ENCODE measurements at places on chromosomes 4 and X.

GRCh38 chr4:146640021-146640464, 1.4 kb downstream of the POU4F2 start:
- DNase-seq, result no peak

- no peak for DNase-seq
Measured at GRCh38 chrX:118928151-118928550, 46.3 kb upstream of the LONRF3 start.

- DNase-seq, result no peak
Measured at GRCh38 chr4:54496412-54496811, 161.3 kb upstream of the KIT start.

DNA sequence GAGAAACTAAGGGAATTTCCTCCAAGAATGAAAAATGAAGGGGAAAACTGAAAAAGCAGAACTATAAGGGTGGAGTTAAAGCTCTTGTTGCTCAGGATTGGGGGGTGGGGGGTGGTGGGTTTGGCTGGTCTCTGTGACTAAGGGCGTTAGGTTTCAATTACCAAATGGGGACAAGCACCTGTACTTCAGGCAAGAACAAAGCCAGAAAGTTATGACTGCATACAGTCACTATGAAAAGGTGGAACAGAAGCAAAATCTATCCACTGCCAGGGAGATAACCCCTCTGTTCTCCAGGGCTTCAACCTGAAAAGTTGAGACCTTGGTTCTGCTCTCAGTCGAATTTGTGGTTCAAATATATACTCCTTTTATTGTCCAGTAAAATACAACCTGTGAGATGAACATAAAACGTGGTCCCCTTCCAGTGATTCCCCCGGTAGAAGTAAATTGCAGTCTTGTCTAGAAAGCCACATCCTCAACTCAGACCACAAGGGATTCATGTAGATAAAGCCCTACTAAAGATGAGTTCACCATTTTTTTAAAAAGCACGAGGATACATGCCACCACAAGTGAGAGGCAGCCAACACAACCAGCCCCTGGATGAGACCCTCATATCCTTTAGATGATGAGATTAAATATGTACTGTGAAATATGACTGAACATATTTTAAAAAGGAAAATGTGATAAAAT, 257.1 kb upstream of the RPS6KA3 start:
- no peak for DNase-seq

- DNase-seq, result no peak
Measured at GRCh38 chr4:115042496-115042895, 70.9 kb downstream of the NDST4 start.

DNA sequence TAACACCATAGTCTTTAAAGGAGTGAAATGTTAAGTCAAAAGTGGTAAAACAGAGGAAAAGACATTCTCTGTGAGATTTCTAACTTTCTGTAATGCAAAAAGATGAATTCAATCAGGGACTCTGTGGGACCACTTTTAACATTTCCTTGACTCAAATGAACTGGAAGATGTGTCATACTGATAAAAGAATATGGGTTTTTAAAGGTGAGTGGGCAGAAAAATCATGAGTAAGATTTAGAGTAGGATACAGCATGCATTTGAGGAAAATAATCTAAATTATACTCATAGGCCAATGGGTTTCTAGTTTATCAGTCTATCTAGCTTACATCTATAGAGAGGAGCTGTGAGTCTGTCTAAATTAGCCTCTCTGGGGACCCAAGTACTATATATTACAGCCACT, 11.0 kb upstream of the TEX13C start:
- no peak for DNase-seq

- DNase-seq, result no peak
Measured at GRCh38 chrX:139382529-139382928, 148.0 kb upstream of the F9 start.

DNA sequence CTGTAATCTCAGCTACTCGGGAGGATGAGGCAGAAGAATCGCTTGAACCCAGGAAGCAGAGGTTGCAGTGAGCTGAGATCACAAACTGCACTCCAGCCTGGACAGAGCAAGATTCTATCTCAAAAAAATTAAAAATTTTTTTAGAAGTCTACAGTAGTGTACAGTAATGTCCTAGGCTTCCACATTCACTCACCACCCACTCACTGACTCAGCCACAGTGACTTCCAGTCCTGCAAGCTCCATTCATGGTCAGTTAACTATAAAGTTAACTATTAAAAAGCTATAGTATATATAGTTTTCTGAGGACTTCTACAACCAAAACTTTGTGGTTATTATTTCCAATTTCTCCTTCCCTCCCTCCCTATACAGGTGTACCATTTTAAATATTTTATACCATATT, 34.7 kb upstream of the NEUROG2 start:
- no peak for DNase-seq

GRCh38 chrX:23662853-23663252, 4.4 kb upstream of the PRDX4 start:
- DNase-seq, result no peak

GRCh38 chrX:44451056-44451455, 91.6 kb downstream of the FUNDC1 start:
- no peak for DNase-seq

- DNase-seq, result no peak
Measured at GRCh38 chr4:118799231-118799942, 36.5 kb downstream of the SEC24D start.

- DNase-seq, result no peak
Measured at GRCh38 chr4:1285790-1286553, 3.7 kb upstream of the MAEA start.

DNA sequence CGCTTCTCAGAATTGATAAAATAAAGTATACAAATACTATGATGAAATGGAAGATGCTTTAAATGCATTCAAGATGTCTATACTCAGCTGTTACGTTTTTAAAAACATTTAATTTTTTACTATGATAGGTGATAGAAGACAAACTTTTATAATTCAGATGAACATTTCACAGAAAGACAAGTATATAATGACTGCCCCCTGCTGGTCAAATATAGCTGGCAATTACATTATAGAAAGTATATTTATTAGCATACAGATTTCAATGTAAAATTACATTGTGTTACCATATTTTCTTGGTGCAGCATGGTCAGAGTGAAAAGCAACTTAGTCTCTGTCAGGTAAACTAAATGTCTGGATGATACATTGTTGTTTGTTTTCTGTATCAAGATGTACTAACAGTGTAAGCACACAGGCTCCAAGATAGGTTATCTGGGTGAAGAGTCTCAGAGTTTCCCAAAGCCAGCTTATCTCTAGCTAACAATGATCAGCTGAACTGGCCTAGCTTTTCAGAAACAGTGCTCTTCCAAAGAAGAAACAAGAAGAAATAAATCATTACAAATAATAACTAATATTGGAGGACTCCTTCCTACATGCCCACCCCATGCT, 54.1 kb downstream of the SRPX start:
- DNase-seq, result no peak

- no peak for DNase-seq
Measured at GRCh38 chr4:36761607-36762006, 480.2 kb downstream of the DTHD1 start.

- no peak for DNase-seq
Measured at GRCh38 chrX:117645639-117646038, 471.0 kb downstream of the KLHL13 start.

DNA sequence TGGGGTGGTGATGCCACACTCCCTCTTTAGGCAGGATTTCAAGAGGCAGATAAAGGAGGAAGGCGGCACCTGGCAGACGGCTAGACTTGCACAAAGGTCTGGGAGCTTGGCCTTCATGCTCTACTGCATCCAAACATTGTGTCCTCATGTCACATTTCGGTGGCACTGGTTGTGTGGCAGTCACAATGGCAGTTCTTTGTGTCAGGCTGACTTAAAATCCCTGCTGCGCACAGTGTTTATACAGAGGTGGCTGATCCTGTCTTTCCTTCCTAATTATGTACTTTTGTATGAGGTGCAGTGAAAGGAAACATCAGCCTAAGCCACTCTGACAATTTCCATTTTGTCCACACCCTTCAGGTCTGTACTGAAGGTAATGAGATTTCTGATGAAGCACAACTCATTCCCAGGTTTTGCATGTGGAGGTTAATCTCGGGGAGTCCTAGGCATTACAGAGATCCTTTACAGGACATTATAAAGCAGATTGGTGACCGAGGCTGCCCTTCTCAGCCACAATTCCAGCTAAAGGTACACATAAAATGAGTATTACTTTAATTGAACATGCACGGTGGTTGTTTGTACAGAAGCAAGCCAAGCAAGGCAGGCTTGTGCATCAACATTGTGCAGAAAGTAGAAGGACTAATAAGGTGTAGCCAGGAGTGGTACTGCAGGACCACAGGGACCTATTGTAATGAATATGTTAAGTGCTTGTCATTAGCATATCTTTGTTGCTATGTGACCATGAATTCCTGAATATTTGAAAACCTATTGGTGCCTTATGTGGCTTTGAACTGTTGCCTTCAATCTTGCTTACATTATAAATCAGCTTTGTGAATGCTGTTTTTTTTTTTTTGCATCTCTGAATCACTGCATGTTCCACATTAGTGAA, 147.6 kb downstream of the STK32B start:
- DNase-seq, result no peak

- no peak for DNase-seq
Measured at GRCh38 chrX:100264200-100264599, 145.9 kb downstream of the PCDH19 start.

- no peak for DNase-seq
Measured at GRCh38 chrX:103536071-103536470, 16.8 kb upstream of the RAB40A start.

- no peak for DNase-seq
Measured at GRCh38 chrX:47574547-47575301, 7.5 kb upstream of the TIMP1 start.

GRCh38 chrX:2145692-2146367, 354.9 kb downstream of the DHRSX start:
- no peak for DNase-seq

DNA sequence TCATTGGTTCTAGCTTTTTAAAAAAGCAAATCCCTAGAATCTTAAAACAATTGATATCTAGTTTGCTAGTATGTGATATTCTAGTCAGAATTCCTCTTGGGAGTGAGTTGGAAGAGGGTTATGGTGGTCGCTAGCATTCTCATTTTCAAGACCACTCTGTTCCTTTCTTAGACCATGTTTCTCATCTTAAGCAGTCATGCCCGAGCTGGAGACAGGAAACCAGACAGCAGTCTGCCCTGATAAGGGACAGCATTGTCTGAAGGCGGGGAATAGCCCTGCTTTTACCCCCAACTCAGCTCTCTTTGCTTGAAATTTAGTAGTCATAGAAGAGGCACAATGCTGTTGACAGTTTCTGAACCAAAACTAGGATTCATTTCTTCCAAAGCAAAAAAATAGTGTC, 5.2 kb downstream of the KLF3 start:
- no peak for DNase-seq

- DNase-seq, result no peak
Measured at GRCh38 chrX:54640103-54640690, 110.2 kb downstream of the GNL3L start.

- no peak for DNase-seq
Measured at GRCh38 chr4:180426938-180427337, 1816.3 kb upstream of the TENM3 start.

GRCh38 chr4:157363360-157363759, 142.8 kb downstream of the GRIA2 start:
- DNase-seq, result no peak

- DNase-seq, result no peak
Measured at GRCh38 chrX:63475200-63475599, 124.1 kb upstream of the SPIN4 start.

DNA sequence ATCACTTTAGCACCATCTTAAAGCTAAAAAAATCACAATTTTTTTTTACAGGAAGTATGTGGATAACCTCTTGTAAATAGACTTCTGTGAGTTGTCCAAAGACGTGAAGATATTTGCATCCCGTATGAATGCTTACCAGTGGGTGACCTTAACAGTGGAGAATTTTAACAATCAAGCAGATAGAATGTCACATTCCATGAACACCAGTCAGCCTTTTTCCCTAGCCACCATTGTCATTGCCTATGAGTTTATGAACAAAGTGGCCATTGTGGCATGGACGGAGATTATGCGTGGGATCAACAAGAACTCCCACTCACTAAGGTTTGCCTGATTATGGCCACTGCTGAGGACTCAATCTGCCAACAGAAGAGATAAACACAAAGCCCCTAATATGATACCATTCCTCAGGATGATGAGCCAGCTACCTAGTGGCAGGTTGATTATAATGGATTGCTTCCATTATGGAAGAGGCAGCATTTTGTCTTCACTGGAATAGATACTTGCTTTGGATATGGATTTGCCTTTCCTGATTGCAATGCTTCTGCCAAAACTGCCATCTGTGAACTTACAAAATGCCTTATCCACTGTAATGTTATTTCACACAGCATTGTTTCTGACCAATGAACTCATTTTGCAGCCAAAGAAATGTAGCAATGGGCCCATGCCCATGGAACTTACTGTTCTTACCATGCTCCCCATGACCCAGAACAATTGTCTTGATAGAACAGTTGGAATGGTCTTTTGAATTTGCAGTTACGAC, 830.9 kb upstream of the NDST4 start:
- DNase-seq, result no peak

GRCh38 chr4:37537484-37537883, 148.7 kb downstream of the RELL1 start:
- no peak for DNase-seq

- DNase-seq, result no peak
Measured at GRCh38 chr4:74768857-74769525, 25.3 kb downstream of the BTC start.

DNA sequence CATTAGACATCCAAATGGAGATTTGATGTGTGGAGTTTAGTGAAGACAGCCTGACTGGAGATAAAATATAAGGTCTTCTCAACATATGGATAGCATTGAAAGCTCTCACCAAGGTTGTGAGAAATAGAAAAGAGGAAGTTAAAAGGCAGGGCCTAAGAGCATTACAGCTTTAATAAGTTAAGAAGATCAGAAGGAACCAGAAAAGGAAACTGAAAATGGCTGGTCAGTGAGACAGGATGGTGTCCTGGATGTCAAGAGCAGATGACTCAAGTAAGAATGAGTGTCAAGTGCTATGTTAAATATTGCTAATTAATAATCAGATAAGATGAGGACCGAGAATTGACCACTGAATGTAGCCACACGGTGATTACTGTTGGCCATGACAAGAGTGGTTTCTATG, 642.9 kb downstream of the STPG2 start:
- DNase-seq, result no peak

- no peak for DNase-seq
Measured at GRCh38 chr4:1072830-1073446, 40.4 kb downstream of the RNF212 start.

GRCh38 chr4:146260521-146260920, 46.2 kb downstream of the REELD1 start:
- DNase-seq, result no peak

GRCh38 chr4:23232987-23233386, 540.2 kb downstream of the GBA3 start:
- DNase-seq, result no peak

- DNase-seq, result no peak
Measured at GRCh38 chr4:172152284-172152683, 339.1 kb downstream of the GALNTL6 start.

- DNase-seq, result no peak
Measured at GRCh38 chr4:11293866-11294265, 134.8 kb downstream of the HS3ST1 start.

GRCh38 chrX:125210146-125210545, 109.5 kb upstream of the TEX13C start:
- no peak for DNase-seq

GRCh38 chr4:38889143-38889542, 21.5 kb downstream of the FAM114A1 start:
- DNase-seq, result no peak

GRCh38 chrX:83819304-83819703, 41.6 kb upstream of the CYLC1 start:
- no peak for DNase-seq

Measured in SIG-M5 (cell line).